ENCODE measurements at places on chromosomes 4 and X.

DNA sequence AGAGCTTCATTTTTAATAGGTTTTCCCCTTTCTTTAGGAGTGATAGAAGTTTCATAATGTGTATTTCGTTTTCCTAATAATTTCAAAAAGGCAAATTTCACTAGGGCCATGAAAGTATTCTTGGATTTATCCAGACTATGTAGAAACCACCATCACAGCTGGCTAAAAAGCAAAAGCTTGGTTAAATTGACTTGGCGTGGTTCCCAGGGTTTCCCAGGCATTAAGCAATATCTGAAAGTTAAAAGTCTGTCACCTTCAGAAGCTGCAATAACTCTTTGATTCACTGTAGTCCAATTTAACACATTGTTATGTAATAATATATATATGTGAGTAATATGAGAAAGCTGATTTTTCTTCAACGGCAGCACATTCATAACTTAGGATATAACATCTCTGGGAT lies 38.3 kb downstream of the NDNF start:
- DNase-seq: no peak

DNA sequence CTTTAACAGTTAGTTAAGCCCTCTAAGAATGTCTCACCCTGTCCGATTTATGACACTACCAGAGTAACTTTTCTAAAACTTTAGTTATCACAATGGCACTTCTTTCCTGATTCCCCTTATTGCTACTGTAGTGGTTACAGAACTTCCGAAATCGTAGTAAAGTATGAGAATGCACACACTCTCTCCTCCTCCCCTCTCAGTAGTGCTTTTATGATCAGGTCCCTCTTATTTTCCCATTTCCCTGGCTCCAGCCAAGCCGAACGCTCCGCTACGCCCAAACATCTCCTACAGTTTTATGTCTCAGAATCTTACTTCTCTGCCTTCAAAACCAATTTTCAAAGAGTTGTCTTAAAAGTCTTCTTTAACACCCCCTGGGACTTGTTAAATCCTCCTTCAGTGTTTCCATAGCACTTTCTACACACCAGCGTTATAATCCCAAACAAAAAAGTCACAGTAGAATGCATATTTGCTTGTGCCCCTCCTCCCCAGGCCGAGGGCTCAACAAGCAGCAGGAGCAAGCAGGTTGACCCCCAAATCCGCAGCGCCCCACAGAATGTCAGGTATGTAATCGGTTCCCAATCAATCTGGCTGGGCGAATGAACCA lies 671 bp downstream of the HPF1 start:
- DNase-seq: no peak

GRCh38 chr4:138439143-138439581 lies 197.0 kb upstream of the SLC7A11 start:
- no peak for DNase-seq

GRCh38 chrX:14590693-14591424 lies 61.5 kb downstream of the GLRA2 start:
- DNase-seq: no peak
